Activated CD8-positive, alpha-beta T cell treated with anti-CD3 and anti-CD28 coated beads for 36 hours (primary cell): ENCODE measurements at places on chromosomes 4 and X. TPM values are rescaled to one million over a fixed set of nuclear protein-coding genes. Genes with fewer than 3 reads are reported as not detected.

Gene ARX
- total RNA-seq: not detected

Gene MAGEA2B
- total RNA-seq: not detected

Gene ARHGAP36
- not detected for total RNA-seq

Gene ZNF157
- 1.0 TPM for total RNA-seq

Gene WDFY3
- total RNA-seq: 0.38 TPM

Gene FRG2
- total RNA-seq: not detected
